ENCODE measurements at places on chromosomes 7 and 10.
A peak's percentile ranks its signal among the peaks of the same experiment; 100 is the strongest.

DNA sequence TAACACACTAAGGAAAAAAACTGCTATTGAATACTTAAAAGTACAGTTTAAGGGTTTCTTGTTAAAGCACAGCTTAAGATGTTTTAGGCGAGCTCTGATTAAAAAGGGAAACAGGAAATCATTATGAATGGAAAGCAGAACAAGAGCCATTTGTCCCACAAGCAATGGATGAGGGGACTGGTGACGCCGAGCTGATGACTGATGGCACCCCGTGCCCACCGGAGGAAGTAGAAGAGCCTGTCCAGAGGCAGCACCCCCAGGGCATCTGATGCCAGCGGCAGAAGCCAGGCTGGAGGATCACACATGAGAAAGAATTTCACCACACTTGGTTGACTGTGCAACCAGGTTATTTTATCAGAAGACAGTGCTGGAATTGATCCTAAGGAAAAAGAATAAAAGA lies 15.0 kb upstream of the INSIG1 start:
- no peak for DNase-seq

DNA sequence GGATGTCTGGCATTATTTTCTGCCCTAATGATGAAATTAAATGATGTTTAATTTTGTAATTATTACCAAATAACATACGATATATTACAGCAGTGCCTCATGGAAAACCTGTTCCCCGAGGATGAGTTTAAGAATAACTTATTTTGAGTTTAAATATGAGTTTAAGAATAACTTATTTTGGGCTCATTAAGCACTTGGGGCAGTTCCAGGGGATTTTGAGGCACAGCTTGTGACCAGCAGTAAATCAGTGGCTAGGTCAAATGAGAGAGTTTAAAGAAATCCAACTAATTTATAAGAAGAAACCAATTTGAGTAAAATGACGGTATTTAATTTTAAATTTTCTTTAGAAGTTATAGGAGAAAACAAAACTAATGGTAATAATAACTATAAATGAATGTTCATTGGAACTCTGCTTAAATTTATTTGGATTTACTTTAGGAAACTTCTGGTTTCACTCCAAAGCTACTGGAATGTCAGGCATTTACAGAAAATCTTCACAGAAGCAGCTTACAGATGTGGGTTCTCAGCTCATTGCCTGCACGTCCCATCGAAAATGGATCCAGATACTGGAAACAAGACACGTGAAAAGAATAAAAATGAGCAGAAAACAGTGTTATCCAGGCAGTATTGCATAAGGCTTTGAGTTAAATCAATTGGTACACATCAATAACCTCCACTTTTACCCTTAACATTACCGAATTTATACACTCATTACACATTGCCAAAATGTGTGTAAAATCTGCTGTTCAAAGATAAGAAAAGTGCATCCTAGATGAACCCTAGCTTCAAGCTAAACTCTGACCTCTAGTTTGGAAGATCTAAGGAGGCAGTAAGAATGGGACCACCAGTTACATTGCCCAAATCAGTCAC lies 784.5 kb upstream of the IGFBP3 start:
- no peak for DNase-seq

GRCh38 chr10:105534086-105534485 lies 893.0 kb downstream of the SORCS3 start:
- DNase-seq = no peak

- peak; percentile 78 for DNase-seq
These were observed 15.2 kb upstream of the PPP2R2D start for GRCh38 chr10:131885391-131886165.

- no peak for DNase-seq
These were observed 68.5 kb downstream of the GNAT3 start for GRCh38 chr7:80443325-80443724.

DNA sequence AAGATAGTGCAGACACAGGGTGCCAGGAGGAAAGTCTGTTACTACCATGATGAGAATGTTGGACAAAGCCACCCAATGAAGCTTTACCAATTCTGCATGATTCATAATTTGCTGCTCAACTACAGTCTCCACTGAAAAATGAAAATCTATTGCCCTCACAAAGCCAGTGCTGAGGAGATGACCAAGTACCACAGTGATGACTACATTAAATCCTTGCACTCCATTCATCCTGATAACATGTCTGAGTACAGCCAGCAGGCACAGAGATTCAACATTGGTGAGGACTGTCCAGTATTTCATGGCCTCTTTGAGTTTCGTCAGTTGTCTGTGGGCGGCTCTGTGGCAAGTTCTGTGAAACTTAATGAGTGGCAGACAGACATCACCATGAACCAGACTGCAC lies 144.0 kb downstream of the PLCE1 start:
- no peak for DNase-seq

- DNase-seq = no peak
These were observed 273.1 kb downstream of the SEMA3D start for GRCh38 chr7:84913731-84914130.

DNA sequence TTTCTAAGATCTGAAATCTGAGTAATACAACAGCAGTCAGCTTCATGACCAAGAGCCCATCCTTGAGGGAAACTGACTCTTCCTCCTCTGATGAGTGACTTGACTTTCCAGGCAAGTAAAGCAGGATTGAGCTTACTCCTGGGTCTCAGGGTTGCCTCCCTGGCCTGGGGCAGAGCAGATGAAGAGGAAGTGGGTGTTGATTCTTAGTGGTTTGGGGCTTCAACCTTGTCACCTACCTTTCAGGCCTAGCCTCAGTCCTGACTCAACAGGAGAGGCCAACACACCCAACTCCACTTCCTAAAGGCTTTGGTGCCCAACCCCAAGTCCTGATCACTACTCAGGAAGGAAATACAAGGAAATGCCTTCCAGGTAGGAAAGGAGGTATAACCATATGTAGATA lies 54.1 kb downstream of the KCNMA1 start:
- no peak for DNase-seq

DNA sequence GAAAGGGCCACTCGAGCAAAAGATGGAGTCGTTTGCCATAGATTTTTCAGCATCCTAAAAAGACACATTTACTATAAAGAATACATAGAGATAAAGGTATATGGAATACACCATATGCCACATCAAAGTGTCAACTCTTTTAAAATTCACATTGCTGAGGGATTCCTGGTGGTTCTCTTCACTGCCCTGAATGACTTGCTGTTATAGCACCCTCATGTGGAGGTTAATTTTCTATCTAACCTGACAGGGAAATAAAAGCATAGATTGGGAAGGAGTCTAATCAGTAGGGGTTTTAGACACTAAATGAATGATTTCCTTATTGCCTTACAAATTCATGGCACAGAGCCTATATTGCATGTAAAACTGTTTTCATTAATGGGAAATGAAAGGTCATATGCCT lies 25.9 kb downstream of the DNAH11 start:
- no peak for DNase-seq

DNA sequence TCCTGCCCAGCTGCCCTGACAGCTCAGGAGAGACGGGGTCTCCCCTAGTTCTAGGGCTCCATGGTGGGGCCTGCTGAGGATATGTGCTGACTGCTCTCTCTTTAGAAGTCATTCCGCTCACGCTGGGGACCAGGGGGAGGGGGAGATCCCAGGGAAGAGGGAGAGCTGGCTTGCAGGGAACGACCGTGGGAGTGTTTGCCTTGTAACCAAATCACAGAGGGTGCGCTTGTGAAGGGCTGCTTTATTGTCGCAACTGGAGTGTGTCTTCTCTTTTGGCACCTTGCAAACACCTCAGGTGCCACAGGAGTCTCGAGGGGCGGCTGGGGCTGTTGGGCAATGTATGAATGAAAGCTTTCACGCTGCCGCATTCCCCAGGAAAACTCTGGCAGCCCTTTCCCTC lies 531.3 kb upstream of the MKI67 start:
- DNase-seq = no peak

GRCh38 chr7:27188386-27189294 lies 3.6 kb upstream of the HOXA11 start:
- DNase-seq = no peak

GRCh38 chr7:21704359-21704758 lies 161.5 kb downstream of the DNAH11 start:
- no peak for DNase-seq

DNA sequence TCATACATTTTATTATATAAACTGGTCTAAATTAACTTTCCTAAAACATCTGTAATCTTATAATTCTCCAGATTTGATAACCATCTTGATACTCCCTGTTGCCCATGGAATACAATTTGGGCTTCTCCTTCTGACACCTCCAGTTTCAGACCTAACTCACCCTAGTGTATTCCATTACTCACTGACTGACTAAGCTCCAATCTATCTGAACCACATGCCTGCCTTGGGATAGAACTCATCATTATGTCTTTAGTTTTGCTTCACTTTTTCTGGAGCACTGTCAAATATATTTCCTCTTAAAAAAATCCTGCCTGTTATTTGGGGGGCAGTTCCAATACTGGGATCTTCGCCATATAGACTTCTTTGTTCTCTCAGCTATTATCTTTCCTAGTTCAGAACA lies 4.9 kb upstream of the FOXP2 start:
- no peak for DNase-seq

DNA sequence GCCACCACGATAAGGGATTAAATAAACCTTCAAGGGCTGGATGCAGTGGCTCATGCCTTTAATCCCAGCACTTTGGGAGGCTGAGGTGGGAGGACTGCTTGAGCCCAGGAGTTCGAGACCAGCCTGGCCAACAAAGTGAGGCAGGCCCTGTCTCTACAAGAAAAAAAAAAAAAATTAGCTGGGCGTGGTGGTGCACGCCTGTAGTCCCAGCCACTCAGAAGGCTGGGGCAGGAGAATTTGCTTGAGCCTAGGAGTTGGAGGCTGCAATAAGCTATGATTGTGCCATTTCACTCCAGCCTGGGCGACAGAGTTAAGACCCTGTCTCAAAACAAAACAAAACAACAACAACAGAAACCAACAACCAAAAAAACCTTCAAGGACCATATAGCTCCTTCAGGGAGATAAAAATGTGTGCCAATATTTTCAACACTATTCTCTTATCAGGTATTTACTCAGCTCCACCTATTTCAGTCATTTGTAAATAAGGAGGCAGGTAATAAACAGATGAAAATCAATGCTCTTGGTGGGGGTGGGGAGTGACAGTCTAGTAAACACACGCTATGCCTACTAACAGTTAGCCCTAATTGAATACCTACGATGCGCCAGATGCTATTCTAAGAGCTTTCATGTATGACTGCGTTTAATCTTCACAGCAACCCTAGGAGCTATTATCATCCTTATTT lies 13.2 kb downstream of the BAIAP2L1 start:
- no peak for DNase-seq

DNA sequence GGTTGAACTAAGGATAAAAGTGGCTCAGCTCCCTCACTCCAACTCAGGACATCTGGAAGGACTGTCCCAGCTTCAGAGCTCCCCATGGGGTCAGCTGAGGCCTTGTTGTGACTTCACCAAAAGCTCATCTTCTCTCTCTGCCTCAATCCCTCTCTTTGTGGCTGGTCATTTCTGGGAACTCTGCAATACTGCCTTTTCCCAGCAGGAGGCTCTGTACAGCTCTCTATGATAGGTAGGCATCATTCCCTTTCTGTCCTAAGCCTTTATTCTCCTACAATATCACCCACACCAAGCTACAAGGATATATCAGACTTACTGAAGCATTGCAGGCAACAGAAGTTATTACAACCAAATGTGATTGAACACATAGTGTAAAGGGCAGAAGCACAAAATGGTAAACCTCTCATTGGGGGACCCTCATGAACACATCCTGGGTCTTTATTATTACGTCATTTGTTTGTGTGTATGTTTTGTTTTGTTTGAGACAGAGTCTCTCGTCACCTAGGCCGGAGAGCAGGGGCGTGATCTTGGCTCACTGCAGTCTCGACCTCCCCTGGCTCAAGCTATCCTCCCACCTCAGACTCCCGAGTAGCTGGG lies 36.7 kb upstream of the PRPS1L1 start:
- no peak for DNase-seq

DNA sequence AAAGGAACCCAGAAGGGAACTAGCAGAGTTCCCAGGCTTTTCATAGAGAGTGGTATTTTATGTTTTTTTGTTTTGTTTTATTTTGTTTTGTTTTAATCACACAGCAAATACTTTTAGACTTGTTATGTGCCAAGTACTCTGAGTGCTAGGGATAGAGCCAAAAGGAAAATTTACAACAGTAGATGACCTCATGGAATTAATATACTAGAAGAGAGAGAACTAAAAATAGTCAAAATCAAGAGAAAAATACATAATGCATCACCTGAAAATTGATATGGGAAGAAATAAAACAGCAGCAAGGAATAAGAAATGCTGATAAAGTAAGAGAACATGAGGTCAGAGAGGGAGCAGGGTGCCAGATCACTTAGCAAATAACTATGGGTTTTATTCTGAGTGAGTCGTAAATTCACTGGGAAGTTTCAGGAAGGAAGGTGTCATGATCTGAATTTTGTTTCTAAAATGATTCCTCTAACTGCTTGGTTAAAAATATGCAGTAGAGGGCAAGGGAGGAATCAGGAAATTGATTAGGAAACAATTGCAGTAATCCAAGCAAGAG lies 351.0 kb downstream of the ANKRD7 start:
- DNase-seq = no peak

DNA sequence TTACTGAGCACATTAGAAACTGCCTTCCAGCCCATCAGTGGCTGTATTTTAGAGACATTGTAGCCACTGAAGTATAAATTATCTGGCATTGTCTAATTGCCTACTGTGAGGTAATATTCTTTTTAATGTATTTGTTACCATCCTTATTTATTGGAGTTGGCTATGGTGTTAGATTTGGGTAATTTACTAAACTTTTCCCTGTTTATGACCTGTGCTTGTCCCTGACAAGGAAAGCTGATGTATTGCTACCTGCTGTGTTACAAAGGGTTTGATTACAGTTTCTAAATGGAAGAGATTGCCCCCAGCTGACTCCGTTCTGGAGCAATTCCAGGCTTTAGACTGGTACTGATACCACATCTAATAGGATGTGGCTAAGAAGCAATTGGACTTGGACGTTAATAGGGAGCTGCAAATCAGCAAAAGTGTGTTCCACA lies 12.3 kb upstream of the ASCC1 start:
- no peak for DNase-seq

DNA sequence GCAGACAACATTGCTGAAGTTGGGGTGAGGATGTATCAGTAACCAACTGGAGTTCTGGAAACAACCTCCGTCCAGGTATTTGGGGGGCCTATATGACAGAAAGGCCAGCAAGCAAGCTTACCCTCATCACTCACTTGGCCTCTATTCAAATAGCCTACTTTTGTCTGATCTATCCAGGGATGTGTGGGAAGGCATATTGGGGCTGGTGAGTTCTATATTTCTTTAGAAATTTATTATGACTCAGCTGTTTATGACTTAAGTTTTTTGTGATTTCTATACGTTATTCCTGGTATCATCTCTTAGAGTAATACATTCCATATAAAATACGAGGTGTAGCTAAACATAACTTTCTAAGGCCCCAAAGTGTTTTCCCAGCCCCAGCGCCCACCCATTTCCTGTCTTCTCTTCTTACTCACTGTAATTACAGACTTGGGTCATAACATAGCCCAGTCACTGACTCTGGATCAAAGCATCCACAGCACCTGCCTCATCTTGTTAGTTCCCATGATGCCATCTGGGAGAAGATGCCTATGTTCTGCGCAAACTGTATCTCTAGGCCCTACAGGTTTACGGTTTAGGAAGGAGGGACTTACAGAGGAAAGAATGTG lies 18.1 kb downstream of the GARS1 start:
- no peak for DNase-seq
